ENCODE measurements at places on chromosomes 13 and 19.

DNA sequence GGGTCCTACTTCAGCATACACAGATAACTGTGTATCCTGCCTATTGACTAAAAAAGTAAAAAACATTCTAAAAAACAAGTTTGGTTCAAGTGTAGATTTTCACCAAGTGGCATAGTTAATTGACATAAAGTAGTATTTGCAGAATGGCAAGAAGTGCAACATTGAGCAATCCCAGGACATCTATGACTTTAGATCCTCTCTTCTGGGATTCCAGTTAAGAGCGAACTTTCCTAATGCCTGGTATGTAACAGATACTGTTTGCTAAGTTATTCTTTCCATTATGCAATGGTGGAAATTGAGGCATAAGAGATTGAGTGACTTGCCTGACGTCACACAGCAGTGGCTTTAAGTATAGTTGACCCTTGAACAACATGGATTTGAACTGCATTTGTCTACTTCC, 96.1 kb downstream of the ZMYM2 start:
- no peak for DNase-seq

DNA sequence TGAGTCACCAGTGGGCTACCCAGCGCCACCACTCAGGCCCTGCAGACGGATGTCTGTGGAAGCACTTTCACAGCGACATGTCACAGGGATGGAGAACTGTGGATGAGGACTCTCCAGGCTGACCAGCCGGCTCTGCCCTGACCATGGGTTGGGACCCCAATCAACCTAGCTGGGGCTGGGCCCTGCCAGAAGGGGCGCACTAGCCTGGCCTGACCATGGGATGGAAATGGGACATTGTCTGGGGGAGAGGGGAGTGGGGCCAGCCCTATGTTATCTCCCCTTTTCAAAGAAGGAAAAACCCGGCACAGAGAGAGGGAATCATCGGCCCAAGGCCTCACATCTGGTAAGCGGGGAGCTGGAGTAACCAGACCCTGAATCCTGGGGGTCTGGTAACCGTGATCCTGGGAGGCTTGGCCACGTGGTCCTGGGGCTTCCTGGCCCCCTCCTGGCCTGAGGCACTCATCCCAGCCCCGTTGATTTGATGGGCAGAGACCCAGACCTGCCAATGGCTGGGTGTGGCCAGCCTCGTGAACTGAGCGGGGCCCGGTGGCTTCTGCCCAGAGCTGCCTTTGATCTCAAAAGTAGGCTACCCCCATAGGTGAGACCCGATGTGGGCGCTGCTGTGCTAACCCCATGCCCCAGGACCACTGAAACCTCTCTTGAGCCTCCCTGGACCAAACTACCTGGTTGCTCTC, 11.2 kb upstream of the SLC7A10 start:
- no peak for DNase-seq

- DNase-seq = no peak
Measured at GRCh38 chr19:33304371-33304759, 2.0 kb upstream of the CEBPA start.

GRCh38 chr19:55116859-55117662, at the start of gene PPP1R12C:
Gene PPP1R12C, minus strand, starts transcription at chr19:55117637. Its CDS starts 94 bp downstream, at chr19:55117543.
- DNase-seq = no peak

DNA sequence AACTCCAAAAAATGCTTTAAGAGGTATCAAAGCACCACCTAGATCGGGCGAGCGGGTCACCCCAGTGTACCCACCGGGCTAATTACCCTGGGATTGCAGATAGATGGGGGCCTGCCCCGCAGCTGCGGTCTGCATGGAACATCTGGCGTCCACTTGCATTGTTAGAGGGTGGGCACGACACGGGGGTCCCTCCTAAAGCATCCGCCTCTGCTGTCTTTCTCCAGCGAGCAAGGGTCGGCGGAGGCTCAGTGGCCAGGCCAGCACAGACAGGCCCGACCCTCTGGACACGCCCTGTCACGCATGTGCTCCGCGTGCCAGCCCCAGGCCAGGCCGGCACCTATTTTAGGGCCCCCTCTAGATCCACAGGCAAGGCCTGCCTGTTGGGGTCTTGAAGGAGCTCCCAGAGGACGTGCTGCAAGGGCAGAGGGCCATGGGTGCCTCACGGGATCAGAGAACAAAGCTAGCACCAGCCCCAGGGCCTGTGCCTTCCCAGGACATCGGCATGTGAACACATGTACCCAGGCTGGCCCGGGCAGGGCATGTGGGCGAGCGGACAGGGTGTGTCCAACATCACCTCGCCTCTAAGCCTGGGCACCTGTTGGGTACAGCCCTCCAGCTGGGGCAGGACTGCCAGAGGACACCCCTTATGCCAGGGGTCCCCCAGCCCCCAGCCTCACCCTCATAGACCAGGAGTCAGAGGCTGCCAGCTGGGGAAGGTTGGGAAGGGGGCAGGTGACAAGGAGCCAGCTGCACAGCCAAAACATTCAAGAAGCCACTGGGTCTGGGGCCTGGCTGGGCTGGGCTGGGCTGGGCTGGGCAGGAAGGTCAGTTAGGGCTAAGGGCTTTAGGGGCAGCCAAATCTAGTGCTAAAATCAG, 35.6 kb upstream of the NANOS3 start:
- no peak for DNase-seq

GRCh38 chr19:55156202-55157063, 1.1 kb downstream of the TNNI3 start:
- DNase-seq = peak; percentile 35

GRCh38 chr13:44506251-44506650, 69.9 kb downstream of the TSC22D1 start:
- DNase-seq = no peak

- no peak for DNase-seq
Measured at GRCh38 chr19:52296400-52296772, 583 bp upstream of the ZNF480 start.

DNA sequence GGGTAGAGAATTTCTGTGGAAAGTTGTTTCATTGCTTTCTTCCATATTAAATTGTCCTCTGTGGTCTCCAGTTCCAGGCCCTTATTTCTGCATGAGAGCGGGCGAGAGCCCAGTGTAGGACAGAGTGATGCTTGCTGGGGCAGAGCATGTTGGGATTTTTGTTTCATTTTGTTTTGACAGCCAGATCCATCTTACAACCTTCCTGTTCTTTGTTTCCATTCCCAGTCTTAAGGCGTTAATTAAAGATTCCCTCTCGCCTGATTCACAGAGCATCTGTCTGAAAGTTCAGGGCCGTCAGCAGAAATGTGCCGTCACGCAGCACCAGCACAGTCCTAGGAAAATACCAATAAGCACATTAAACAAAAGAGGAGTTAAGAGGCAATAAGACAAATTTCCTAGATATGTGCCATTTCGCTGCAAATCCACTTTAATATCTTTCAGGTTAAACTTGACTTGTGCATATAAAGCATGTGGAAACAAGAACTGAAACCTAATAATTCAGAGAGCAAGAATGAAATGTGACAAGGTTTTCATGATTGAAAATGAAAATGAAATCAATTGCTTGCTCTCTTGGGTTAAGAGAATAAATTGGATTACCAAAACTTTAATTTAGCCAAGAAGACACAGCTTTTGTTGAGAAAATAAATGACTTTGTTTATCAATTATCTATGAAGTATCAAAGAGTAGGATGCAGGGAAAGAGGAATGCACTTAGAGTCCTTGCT, 210.7 kb upstream of the SLC10A2 start:
- no peak for DNase-seq

DNA sequence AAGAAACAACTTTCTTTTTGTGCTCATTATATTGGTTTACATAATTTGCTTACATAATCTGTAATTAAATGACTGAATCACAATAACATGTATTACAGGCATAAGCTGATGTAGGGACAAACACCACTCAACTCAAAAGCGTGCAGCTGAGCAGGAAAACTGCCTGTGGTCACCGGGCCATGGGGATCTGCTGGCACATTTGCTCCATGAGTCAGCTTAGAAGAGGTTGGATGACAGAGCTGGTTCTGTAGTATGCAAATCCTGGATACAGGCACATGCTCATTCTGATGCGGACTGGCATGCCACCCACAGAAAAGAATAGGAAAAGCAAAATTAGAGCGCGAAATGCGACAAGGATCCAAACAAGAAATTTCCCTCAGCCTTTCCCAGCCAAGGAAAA, 128.6 kb downstream of the USP12 start:
- peak; percentile 15 for DNase-seq

GRCh38 chr13:66313413-66313812, 916.7 kb downstream of the PCDH9 start:
- DNase-seq = no peak

- no peak for DNase-seq
Measured at GRCh38 chr13:44719857-44720671, 143.9 kb upstream of the TSC22D1 start.

GRCh38 chr13:111287201-111287600, 33.2 kb upstream of the TEX29 start:
- DNase-seq = no peak

DNA sequence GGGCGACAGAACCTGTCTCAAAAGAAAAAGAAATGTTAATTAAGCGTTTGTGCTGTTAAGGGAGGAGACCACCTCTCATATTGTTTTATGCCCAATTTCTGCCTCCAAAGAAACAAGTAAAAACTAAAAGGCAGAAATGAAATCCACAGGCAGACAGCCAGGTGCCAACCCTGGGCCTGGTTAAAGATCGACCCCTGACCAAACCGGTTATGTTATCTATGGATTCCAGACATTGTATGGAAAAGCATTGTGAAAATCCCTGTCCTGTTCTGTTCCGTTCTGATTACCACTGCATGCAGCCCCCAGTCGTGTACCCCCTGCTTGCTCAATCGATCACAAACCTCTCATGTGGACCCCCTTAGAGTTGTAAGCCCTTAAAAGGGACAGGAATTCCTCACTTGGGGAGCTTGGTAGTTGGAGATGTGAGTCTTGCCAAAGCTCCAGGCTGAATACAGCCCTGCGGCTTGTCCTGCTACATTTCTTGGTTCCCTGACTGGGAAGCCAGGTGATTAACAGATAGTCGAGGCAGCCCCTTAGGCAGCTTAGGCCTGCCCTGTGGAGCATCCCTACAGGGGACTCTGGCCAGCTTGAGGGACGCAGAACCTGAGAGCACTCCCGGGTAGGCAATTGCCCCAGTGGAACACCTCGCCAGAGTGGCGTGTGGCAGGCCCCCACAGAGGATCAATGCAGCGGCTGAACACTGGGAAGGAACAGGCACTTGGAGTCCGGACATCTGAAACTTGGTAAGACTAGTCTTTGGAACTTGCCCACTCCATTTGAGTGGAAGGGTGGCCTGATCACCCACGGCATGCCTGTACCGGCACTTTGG, 748 bp upstream of the ZNF552 start:
- no peak for DNase-seq

- DNase-seq = peak; percentile 90
Measured at GRCh38 chr19:46784262-46785053, 3.9 kb downstream of the SLC1A5 start.

DNA sequence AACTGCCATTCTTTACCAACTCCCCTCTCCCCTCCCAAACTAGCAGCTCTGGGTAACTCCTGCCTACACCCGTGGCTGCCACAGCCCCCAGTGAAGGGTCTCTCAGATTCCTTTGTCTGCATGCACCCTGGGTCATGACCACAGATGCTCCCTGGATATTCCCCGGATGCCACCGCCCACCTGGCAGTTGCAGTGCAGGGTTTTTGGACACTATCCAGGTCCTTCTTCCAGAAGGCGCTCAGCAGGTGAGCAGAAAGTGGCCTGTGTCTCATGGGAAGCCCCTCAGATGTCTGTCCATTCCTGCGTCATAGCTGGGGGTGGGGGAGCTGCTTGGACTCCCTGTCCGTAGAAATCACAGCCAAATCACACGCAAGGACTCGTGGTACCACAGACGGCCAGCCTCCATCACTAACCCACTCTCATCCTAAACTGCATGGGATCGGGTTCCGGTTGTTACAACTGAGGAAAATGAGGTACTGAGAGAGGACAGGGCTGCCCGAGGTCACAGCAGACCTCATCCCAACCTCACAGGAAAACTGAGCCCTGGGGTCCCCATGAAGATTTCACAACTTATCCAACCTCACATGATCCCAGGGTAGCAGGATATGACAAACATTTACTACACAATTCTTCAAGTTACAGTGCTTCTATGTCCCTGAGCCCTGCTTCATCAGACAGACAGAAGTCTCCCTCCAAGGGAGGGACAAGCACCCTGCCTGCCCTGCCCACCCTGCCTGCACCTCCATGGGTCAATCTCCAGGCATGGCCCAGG, 38.6 kb downstream of the ELL start:
- no peak for DNase-seq

- DNase-seq = peak; percentile 11
Measured at GRCh38 chr19:57559008-57559403, 657 bp downstream of the ZNF550 start.

Measured in activated CD4-positive, alpha-beta T cell treated with anti-CD3 and anti-CD28 coated beads, Interleukin-2, Interleukin-4, amounts not matched to agents 100 ng/mL and 50 ng/mL, durations not matched to agents 16 hours and 8 hours (primary cell).